Muscle of back (tissue), 13 donors: ENCODE measurements at places on chromosomes 6 and 20. TPM values are rescaled to one million over a fixed set of nuclear protein-coding genes. Genes with fewer than 3 reads are reported as not detected.

DNA sequence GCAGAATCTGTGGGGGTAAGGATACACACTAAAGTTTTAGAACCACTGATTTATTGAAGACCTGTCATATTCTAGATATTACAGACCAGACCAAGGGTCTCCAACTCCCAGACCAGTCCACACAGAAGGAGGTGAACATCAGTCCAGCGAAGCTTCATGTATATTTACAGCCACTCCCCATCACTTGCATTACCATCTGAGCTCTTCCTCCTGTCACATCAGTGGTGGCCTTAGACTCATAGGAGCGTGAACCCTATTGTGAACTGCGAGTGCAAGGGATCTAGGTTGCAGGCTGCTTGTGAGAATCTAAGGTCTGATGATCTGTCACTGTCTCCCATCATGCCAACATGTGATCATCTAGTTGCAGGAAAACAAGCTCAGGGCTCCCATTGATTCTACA, 5.0 kb upstream of the BCLAF1 start:
- DNase-seq = no peak

- no peak for DNase-seq
Observed at GRCh38 chr6:135488023-135488422, 9.5 kb downstream of the AHI1 start.

PRDM1 gene
- polyA plus RNA-seq = 7.9 TPM

TMEM74B gene
- 3.7 TPM for polyA plus RNA-seq
